CD4-positive, alpha-beta T cell treated with Interleukin-6 for 4 hours (primary cell): ENCODE measurements at places on chromosomes 5 and 9.

DNA sequence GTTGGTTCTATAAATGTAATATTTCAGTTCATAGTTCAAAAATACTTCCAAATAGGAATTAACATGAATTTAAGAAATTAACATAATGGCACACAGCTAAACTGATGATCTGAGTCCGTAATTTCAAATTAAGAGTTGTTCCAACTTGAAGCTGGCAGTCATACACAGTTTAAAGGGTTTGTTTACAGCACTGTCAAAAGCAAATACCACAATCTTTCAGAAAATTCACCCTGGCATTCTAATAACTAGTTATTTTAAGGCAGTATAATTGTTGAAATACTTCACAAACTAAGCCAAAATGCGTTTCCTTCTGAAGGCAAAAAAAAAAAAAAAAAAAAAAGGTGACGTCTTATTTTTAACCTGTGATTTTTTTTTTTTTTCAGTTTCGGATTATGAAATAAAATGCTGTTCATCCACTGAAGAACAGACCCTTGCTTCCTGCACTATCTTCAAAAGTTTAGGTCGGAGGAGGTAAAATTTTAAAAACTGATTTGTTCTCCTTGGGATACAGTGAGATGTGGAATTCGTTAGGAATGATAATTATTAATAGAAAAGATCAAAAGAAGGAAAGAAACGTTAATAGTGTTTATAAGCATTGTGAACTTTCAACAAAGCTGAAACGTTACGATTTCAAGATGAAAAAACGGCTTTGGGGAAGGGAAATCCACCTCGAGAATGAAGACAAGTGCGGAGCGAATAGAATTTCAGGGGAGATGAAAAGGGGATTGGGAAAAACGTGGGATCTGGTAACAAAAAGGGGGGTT is 850 bp downstream of the IL6ST start:
- no peak for DNase-seq

DNA sequence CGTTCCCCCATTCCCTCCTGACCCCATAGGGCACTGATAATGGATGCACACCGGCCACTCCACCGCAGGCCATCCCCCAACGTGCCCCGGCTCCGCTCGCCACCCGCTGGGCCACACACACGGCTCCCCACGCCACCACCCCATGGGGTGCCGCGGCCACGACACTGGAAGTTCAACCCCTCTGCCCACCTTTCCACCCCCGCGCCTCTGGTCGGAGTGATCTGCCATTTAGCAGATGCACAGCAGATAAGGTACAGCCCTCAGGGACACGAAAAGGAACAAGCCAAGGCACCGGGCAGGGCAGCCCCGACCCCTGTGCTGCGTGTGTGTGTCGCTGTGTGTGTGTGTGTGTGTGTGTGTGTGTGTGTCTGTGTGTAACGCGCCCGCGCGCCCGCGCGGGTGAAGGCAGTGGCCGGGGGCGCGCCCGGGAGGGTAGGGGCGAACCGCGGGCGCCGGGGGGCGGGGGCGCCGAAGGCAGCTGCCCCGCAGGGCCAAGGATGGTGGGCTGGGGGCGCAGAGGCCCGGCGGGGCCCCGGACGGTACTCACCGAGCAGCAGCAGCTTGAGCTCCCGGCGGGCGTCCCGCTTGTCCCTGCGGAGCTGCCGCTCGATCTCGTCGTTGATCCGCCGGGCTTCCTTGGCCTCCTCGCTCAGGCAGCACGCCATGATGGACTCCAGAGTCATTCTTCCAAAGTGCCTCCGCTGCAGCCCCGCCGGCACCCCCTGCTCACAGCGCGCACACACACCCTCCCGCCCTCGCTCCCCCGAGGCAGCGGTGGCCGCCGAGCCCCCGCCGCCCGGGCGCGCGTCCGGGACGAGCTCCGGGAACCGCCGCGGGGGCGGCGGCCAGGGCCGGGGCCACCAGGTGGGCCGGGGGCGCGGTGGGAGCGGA is 813 bp downstream of the GNAQ start:
- peak; percentile 69 for DNase-seq

DNA sequence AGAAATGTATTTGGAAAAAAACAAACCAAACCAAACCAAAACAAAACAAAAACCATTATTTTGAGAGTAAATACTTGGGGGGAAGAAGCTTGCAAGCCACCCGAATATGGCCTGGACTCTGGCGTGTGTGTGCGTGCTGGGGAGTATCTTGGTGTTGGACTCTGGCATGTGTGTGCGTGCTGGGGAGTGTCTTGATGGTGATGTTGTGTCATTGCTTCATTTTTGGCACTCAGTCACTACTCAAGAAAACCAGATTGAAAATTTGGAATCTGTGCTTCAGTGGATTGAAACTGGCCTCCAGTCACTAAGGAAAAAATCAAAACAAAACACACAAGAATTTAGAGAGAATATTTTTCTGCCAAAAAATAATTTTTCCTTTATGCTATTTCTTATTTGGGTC is 76.1 kb downstream of the ARRDC3 start:
- no peak for DNase-seq

- DNase-seq: no peak
Measured at GRCh38 chr5:171454549-171454948, 35.1 kb downstream of the FGF18 start.

DNA sequence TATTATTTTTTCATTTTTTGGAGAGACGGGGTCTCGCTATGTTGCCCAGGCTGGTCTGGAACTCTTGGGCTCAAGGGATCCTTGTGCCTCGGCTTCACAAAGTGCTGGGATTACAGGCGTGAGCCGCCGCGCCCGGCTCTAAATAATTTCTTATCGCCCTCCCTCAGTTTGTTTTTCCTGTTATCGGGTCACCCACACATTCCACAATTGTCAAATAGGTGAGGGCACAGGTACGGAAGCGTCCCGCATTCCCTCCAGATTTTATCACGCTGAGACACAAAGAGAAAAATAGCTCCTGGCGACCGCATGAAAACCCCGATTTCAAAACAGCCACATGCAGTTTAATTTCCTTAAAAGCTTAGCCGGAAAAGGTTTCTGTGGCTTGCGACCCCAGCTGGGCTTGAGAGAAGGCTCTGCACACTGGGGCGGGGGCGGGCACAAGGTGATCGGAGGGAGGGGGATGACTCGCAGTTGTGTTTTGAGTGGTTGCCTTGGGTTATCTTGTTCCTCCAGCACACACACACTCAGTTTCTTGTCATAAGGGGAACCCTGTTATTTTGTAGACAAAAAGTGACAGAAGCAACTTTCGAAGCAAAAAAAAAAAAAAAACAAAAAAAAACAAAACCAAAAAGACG is 717 bp upstream of the IQGAP2 start:
- DNase-seq: peak; percentile 86

DNA sequence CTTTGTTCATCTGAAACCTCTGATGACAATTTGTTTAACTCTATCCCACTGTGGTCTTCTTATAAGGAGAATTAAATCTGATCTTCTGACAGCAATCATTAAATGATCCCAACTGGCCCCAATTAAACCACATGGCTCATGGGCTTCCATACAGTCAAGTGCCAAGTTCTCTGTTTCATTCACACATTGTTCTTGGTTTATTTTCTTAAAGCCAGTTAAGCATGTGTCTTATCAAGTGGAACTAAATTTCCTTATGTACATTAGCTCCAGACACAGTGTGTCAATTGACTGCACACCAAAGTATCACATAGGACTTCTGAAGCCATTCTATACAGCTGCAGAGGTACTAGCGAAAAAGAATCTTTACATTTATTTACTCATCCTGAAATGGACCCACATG is 51.2 kb downstream of the MEF2C start:
- no peak for DNase-seq

GRCh38 chr5:136212252-136212721 is 19.3 kb upstream of the SMIM32 start:
- DNase-seq: peak; percentile 50

- DNase-seq: no peak
Measured at GRCh38 chr9:18996211-18996610, 36.8 kb downstream of the SAXO1 start.

DNA sequence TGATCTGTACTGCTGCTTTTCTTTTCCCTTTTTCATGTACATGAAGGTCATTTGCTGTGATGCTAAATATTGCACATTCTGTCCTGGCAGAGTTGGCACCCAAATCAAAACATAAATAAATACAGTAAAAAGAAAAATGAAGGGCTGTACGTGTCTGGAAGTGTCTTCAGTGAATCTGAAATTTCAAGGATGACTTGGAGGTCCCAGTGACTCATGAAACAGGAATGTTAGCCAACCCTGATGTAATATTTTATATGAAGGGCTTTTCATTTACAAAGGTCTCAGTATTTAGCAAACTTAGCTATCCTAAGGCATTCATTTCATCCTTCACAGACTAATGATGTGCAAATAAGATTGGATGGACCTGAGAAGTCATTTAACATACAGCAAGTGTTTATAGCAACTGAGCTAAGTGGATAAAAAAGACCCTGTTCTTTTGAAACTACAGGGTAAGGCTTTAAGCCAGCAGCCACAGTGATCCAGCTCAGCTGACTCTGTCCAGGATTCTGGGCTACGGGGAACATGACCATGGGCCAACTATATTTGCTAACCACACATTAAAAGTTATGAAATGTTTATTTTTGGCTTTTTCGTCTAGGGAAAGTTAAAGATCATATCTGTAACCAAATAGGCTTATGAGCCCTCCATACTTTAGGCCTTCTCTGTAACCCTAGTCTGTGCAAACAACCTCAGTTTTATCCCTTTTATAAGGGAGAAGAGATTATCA is 104.0 kb upstream of the DMRTA1 start:
- no peak for DNase-seq

GRCh38 chr5:14064841-14065240 is 78.3 kb upstream of the TRIO start:
- DNase-seq: no peak
